ENCODE measurements at places on chromosomes 1 and 21.
A peak's percentile ranks its signal among the peaks of the same experiment; 100 is the strongest.

DNA sequence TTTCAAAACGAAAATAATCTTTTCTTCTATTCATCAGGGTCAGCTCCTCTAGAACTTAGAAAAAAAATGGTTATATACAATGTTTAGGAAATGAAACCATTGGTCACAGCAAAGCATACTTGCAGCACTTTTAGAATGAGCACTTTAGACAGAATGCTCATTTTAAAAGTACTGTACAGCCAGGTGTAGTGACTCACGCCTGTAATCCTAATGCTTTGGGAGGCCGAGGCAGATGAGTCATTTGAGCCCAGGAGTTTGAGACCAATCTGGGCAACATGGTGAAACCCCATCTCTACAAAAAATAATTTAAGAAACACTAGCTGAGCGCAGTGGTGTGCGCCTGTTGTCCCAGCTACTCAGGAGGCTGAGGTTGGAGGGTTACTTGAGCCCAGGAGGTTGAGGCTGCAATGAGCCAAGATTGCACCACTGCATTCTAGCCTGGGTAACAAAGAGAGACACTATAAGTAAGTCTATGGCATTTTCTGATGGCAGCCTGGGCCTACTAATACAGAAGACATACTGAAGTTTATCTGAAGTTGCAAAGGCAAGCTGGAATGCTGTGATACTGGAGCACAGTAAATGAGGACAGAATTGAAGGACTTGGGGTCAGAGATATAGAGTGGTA is 48.9 kb upstream of the ZNF326 start:
- no peak for DNase-seq

- DNase-seq: no peak
Measured at GRCh38 chr1:61519631-61520030, 205.3 kb downstream of the TM2D1 start.

DNA sequence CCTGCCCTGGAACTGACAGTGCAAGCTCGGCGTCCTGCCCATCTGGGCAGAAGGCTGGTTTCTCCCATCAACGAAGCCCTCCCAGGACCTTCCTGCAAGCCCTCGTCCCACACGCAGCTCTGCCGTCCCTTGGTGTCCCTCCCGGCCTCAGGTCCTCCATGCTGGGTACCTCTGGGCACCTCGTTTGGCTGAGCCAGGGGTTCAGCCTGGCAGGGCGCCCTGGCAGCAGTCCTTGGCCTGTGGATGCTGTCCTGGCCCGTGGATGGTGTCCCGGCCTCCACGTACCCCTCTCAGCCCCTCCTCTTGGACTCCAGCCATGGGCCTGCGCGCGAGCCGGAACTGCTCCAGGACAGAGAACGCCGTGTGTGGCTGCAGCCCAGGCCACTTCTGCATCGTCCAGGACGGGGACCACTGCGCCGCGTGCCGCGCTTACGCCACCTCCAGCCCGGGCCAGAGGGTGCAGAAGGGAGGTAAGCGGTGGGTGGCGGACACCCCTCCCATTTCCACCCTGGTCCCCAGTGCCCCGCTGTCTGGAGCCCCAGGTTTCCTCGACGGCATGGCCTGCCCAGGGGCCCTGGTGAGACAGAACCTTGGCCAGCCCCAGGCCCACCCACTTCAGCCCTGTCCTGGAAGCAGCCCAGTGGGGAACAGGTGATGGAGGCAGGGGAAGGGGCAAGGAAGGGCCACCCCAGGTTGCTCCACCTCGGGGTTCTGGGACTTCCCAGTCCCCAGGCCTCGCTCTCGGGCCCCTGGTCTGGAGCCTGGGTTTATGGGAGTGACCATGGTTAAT is 3.5 kb downstream of the TNFRSF14 start:
- no peak for DNase-seq

GRCh38 chr1:21365036-21365435 is 74.8 kb upstream of the ECE1 start:
- no peak for DNase-seq

DNA sequence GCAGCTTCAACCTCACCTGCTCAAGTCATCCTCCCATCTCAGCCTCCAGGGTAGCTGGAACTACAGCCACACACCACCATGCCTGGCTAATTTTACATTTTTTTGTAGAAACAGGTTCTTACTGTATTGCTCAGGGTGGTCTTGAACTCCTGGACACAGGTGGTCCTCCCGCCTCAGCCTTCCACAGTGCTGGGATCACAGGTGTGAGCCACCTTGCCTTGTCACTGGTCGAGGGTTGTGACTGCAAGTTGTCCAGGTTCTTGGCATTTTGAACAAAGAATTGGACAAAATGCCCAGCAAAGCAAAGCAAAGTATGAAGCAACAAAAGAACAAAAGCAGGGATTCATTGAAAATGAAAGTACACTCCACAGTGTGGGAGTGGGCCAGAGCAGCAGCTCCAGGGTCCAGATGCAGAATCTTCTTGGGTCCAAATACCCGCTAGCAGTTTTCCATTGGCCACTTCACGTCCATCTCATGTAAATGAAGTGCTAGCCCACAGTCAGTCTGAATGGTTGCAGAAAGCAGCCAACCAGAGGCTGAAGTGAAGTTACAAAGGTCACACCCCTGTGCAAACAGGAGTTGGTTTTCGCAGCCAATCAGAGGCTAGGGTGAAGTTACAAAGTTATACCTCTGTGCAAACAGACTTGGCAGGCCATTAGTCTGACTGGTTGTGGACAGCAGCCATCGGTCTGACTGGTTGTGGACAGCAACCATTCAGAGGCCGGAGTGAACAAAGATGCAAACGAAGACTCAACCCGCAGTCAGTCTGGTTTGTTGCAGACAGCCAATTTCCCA is 109.5 kb upstream of the KIF26B start:
- DNase-seq: no peak

- DNase-seq: no peak
Measured at GRCh38 chr1:207606362-207606755, 38.6 kb upstream of the CR1L start.

DNA sequence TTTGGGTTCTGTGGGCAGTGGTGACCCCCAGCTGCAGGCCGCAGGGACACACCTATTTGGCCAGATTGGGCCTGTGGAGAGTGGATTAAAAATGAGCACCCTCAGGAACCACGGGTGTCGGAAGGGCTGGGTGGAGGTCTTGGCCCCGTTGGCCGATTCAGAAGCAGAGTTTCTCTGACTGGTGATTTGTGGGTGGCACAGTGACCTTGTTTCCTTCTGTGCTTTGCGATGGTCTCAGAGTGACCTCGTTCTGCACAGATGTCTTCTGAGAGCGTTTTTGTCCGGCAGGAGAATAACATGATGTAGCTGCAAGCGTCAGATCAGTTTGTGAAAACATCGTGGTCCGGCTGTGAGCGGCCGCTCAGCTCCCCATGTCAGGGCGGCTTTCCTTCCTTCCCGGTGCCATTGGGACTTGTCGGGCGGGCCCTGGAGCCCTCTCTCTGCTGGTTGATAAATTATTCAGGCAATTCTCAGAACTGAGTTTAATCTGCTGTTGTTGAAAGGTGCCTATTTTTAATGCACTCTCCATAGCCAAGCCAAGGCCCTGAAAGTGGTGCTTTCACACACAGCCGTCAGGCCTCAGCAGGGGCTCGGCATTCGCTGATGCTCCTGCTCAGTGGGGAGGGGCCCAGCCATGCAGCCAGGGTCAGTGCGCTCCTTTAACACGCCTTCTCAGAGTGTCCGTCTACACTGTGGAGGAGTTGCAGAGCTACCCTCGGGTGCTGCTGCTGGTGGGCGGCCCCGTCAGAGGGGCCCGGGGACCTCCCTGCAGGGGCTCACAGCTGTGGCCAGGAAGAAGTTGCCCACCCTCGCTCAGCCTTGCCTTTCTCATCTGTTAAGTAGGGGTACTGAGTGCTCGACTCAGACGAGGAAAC is 26.8 kb downstream of the TRPM2 start:
- no peak for DNase-seq

GRCh38 chr21:25573409-25574206 is 33.7 kb downstream of the MRPL39 start:
- DNase-seq: no peak

- peak; percentile 10 for DNase-seq
Measured at GRCh38 chr1:55310505-55310971, 95.4 kb upstream of the USP24 start.

DNA sequence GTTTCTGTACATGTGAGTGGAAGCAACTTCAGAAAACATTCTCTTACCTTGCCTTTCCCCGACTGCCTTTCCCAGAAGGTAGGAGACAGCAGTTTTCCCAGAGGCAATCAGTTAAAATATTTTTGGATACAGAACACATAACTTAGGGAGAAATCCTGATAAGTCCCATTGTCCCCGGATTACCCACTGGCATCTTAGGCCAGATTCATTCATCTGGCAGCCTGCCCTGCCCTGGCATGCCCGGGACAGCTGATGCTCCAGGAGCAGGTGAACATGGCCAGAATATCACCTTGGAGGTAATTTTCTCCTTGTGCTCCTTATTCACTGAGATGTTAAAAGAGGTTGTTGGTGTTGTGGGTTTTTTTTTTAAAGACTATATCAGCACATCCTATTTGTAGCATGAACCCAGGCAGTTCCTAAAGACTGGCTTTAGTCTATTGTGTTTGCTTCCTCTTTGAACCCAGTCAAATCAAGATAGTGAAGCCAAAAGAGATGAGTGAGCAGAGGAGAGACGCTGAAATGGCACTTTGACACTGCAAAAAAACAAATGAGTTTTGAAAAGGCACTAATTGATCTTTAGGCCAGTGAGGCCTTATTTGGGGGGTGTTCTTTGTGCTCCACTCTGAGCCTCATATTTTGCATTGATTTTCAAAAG is 139.6 kb downstream of the PLPP3 start:
- no peak for DNase-seq

- DNase-seq: no peak
Measured at GRCh38 chr1:40803447-40803846, 19.9 kb downstream of the KCNQ4 start.

- no peak for DNase-seq
Measured at GRCh38 chr1:181911715-181912114, 149.8 kb downstream of the ZNF648 start.

GRCh38 chr1:9649769-9650168 is 1.8 kb upstream of the PIK3CD start:
- DNase-seq: no peak

DNA sequence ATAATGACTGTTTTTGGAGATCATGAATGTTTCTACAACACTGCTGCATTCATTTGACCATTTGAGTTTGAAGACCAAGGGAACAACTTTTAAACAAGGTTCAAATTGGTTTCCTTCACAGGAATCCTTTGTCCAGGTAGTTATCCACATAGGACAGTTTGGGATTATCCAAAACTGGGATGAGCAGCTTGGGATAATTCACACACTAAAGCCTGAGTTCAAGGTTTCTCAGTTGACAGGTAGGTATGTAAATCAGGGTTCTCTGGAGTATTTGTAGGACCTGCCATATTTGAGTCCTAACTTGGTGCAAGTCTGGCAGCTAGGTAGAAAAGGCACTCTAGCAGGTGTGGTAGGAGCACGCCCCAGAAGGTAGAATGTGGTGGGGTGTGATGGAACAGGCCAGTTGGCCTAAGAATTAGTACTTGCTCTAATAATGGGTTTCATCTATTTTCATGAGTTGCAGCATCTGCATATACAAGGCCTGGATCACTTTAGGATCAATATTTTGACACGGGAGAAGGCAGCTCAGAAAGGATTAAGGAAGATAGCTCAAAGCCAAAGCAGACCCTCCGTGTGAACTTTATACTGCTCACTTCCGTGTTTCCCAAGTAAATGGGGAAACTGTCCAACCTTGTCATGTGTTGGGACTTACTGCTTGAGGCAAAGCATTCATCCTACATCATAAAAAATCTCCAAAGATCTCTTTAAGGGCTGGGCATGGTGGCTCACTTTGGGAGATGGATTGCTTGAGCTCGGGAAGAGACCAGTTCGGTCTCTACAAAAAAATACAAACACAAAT is 14.1 kb upstream of the RAB42 start:
- no peak for DNase-seq

GRCh38 chr1:45952072-45952471 is 148.7 kb downstream of the MAST2 start:
- no peak for DNase-seq

- DNase-seq: no peak
Measured at GRCh38 chr1:201876148-201876818, 12.4 kb upstream of the SHISA4 start.

DNA sequence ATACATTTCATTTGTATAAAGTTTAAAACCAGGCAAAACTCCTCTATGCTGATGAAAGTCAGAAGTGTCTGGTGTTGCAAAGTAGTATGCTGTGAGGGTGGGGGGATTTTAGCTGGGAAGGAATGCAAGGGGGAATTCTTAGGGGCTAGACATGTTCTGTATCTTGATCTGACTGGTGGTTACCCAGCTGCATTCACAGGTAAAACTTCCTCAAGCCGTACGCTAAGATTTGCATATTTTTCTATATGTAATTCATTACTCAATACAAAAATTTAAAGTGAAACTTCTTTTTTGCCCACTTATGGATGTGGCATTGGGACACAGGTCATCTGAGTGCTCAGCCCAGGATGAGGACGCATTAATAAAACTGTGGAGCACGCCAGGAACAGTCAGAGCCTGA is 323.3 kb downstream of the PAPPA2 start:
- DNase-seq: no peak

GRCh38 chr1:32701951-32702598 is 495 bp downstream of the SYNC start:
- DNase-seq: no peak

- peak; percentile 57 for DNase-seq
Measured at GRCh38 chr1:201042779-201043461, 19.4 kb upstream of the KIF21B start.

DNA sequence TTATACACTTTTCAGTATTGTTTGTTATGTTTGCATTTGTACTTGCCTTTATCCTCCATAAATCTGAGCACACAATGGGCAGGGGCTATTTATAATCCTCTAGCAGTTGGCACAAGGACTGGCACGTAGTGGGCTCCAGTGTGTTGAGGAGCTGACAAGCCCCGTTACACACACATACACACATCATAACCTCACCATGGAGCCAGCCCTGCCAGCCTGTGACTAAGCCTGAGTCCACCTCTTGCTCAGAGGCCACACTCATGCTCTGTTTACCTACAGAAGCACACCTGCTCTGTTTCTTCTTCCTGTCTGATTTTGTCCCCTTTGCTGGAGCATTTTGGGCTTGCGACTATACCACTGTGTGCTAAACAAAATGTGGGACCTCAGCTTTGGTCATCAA is 64.5 kb upstream of the SPATA6 start:
- DNase-seq: no peak

DNA sequence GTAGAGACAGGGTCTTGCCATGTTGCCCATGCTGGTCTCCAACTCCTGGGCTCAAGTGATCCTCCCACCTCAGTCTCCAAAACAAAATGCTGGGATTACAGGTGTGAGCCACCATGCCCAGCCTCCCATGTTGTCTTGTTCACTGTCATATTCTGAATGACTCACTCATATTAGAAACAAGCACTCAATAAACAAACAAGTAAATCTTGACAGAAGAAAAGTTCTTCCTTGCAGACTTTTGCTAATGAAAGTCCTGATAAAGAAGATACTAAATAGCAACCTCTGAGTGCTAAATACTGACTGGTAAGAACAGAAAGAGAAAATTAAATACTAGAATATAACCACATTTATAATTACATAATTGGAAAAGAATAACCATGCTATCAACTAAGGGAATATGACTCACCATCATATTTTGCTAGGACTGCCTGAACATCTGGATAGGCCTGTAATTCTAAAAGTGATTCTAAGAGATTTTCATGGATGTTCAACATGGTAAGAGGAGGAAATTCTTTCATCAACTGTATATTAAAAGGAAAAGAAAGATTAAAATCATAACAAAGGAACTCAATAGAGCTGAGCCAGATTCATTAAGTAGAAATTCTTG is 37.3 kb downstream of the ST7L start:
- no peak for DNase-seq

Data from stimulated activated CD4-positive, alpha-beta T cell treated with anti-CD3 and anti-CD28 coated beads, TNF-alpha, amount 100 ng/mL, for 48 hours (primary cell).